ENCODE measurements at places on chromosomes 6 and 20.

GRCh38 chr6:73514746-73515110 is 6.1 kb downstream of the EEF1A1 start:
- DNase-seq, result no peak

DNA sequence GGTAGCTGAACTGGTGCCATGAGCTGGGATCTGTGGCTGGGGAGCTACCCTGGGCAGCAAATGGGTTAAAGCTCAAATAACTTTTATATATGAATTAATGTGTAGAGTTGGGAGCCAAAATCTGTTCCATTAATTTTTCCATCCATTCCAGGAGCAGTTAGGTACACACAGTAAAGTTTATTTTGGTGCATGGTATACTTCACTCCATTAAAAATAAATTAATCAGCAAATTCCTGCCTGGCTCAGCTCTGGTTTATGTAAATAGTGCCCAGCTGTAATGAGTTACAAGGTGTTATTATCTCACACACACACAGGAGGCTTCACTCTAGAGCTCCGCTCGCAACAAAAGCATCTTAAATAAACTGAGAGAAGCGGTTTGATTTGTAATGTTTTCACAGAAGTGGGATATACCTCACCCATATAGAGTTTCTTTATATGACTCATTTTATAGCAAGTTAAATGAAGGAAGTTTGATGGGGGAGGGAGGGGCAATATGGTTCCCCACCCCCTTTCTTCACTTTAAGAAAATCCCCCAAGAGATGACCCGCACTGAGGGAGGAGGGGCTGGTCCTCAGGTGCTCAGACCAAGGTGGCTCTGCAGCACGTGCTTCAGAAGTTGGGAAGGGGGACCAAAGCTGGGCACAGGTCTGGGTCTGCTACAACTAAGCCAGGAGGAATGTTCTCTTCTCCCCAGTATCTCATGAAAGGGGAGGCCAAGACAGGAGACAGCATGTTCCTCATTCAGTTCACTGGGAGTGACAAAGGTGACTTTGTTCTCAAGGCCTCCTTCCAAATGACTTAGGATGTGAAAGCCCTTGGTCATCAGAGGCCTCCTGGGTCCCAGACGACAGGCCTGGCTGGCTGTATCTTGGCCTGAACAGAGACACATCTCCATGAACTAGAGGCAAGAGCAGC is 10.5 kb upstream of the FAM83C start:
- no peak for DNase-seq

GRCh38 chr6:26349964-26350857 is 14.8 kb upstream of the BTN3A2 start:
- no peak for DNase-seq

DNA sequence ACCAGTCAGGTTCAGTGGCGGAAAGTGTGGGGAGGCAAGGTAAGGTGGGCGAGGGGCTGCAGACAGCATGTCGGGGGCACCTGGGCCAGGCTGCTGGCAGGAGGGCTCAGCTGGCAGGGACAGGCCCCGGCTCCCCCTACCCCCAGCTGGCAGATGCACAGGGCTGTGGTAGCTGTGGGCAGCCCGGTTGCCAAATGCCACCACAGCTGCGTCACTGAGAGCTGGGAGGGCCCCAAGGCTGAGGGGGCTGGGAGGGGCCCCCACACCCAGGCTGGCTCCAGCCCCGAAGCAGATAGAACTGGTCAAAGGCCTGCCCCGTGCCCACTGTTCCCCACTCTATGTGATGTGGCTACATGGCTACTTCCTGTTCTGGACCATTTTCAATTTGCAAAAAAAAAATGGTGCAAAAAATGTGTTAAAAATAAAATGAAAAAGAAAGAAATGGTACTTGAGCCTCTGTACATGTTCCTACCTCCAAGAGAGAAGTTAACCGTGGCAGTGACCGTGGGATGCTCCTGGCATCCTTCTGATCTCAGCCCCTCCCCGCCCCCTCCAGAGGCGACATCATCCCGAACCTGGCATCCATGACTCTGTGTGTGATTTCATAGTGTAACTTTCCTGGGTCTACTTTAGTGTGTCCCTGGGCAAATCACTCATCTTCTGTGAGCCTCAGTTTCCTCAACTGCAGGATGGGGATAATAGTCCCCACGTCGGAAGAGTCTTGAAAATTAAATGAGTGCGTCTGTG is 64.4 kb downstream of the UBE2V1 start:
- DNase-seq, result no peak

- DNase-seq, result no peak
These were observed 47.6 kb upstream of the DSP start for GRCh38 chr6:7493866-7494265.

GRCh38 chr6:167219967-167220512 is 62.3 kb upstream of the GPR31 start:
- no peak for DNase-seq

DNA sequence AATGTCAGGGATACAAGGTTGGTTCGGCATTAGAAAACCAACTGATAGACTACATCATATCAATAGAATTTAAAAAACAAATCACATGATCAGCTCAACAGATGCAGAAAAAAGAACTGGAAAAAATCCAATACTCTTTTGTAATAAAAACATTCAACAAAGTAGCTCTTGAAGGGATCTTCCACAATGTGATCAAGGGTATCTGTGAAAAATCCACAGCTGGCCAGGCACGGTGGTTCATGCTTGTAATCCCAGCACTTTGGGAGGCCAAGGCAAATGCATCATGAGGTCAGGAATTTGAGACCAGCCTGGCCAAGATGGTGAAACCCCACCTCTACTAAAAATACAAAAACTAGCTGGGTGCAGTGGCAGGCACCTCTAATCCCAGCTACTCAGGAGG is 63.1 kb downstream of the ASCC3 start:
- no peak for DNase-seq
